ENCODE measurements at places on chromosomes 4 and X. TPM values are rescaled to one million over a fixed set of nuclear protein-coding genes. Genes with fewer than 3 reads are reported as not detected.
A peak's percentile ranks its signal among the peaks of the same experiment; 100 is the strongest.

Gene MAP3K15
- not detected for total RNA-seq

GRCh38 chr4:182194091-182194824 lies 48.9 kb upstream of the TENM3 start:
- no peak for ATAC-seq

DNA sequence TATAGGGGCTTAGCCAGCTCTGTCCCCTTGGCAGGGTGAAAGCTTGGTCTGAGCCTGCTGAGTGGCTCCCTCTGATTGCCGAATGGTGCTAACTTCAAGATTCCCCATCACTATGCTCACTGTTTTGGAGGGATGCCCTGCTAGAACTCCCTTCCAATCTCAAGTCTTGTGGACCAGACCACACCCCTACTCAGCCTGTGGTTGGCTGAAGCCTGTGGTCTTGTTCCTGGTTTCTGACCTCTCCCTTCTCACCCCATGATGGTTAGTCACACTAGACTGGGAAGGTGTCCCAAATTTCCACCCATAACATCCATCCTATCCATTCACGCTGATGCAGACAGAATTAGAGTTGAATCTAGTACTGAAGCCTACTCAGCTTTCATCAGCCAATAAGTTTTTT lies 184.7 kb upstream of the NDP start:
- ATAC-seq = no peak

Gene ALAS2
- not detected for total RNA-seq

Gene G3BP2
- 245 TPM for total RNA-seq

Gene SLC10A6
- not detected for total RNA-seq

- ATAC-seq = no peak
These were observed 96.4 kb upstream of the ARX start for GRCh38 chrX:25112156-25112555.

GRCh38 chr4:38430841-38431240 lies 233.2 kb upstream of the KLF3 start:
- ATAC-seq = no peak

Gene FAM9C
- 0.44 TPM for total RNA-seq

DNA sequence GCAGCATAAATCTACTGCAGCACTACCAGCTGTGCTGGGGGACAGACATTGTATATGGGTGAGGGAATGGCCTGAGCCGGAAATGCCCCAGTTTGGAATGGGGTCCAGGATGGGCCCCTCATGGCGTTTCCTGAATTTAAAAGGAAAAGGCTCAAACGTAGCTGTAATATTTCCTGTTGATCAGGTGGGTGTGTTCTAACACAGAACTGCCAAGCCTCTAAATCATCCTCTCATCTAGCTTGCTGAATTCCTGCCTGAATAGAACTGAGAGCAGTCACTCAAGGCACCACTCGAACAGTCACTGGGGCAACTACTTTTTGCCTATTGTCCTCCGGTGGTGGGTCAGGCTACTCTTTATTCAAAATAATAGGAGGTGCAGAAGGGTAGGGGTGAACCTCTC lies 28.7 kb downstream of the ADH6 start:
- no peak for ATAC-seq

DNA sequence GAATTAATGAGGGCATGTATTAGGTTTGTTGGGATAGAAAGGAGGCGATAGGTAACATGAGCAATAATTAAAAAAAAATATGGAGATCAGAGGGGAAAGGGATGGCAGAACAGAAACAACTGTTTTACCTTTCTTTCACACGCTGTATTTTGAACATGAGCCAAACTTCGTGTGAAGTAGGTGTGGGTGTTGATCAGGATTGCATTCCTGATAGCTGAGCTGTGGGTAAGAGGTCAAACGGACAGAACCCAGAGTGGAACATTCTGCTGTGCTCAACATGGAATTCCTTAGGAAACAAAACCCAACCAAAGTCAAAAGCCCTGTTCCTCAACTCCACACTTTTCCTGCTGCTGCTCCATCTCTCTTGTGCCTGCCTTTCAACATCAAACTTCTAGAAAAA lies 162.5 kb upstream of the CASK start:
- no peak for ATAC-seq

DNA sequence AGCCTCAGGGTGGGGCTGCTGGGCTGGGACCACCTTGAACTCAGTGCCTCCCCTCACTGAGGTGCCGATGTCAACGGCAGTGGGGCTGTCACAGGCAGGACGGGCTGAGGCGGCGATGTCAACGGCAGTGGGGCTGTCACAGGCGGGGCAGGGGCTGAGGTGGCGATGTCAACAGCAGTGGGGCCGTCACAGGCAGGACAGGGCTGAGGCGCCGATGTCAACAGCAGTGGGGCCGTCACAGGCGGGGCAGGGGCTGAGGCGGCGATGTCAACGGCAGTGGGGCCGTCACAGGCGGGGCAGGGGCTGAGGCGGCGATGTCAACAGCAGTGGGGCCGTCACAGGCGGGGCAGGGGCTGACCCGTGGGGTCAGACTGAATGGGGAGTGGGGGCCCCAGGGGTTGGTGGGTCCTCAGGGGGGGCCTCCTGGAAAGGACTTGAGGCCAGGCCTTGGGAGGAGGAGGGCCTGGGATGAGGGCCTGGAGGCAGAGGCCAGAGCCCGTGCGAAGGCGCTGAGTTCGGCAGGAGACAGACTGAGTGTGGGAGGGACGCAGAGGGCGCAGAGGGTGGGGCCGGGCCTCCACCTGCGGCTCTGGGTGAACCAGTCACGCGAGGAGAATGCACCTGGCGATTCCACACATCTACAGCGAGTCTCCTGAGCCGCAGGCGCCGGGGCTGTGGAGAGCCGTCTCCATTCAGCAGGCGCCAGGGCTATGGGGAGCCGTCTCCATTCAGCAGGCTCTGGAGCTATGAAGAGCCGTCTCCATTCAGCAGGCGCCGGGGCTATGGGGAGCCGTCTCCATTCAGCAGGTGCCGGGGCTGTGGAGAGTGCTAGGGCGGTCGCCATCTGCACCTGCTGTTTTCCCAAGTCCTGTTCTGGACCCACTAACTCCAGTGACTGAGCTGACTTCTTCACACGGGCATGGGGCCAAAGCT lies 22.9 kb downstream of the ATP5ME start:
- peak; percentile 77 for ATAC-seq

DNA sequence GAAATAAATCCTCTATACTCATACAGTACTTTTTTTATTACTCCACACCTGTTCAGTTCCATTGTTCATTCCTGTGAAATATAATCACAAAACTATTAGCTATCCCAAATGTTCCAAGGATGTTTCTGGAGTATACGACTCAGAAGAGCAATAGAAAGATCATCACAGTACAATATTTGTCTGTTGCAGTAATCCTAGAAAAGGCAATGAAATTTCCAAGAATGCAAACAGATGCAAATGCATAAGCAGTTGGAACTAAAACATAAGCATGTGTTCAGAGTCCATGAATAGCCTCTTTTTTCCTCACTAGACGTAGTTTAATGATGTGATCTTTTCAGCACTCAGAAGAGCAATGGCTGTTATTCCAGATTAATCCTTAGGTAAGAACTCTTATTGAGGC lies 55.2 kb downstream of the RTL3 start:
- ATAC-seq = no peak

- no peak for ATAC-seq
These were observed 98.2 kb downstream of the SOWAHB start for GRCh38 chr4:76799718-76800117.

Gene DMD
- total RNA-seq = 29.7 TPM

- no peak for ATAC-seq
These were observed 106.7 kb downstream of the ADRA2C start for GRCh38 chr4:3872834-3873313.

- no peak for ATAC-seq
These were observed 669.2 kb upstream of the AADAT start for GRCh38 chr4:170758988-170759387.

DNA sequence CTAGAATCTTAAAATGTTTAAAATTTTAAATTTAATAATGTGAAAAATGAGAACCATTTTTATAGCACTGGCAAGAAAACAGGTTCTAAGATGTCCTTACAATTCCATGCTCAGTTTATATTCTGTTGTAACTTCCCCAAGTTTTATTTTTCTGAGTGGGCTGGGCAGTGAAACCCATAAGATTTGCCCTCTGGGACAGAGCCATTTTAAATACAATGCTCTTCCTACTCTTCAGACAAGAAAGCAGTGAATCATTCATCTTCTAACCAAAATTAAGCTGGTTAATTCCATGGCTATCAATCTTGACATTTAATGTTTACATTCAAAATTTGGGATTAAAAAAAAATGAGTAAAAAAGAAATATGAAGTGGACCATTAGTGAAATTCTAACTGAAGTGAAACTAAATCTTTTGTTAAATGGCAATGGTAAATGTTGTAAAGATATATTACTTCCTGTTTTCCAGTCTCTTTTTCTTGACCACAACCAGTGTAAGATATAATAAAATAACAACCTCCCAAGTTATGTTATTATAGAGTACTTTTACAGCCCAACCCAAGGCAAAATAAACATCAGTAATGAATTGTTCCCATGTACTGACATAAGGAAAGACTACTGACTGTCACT lies 37.2 kb upstream of the PTPN13 start:
- ATAC-seq = no peak

DNA sequence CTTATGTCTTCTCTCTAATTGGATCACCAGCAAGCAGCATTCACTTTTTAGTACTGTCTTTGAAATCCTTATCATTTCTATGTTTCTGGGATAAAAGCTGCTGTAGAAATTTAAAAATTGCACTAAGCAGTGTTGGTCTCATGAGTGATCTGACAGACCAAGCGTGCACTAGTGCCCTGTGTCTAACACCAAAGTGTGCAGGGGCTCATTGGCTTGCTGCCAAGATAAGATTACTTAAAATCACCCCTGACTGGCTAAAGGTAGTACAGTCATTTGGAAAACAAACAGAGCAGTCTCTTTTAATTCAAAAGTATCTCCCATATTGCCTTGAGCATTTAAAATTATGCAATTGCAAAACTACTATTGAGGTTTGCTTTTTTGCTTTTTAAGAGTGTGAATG lies 304.6 kb downstream of the ARAP2 start:
- ATAC-seq = no peak

DNA sequence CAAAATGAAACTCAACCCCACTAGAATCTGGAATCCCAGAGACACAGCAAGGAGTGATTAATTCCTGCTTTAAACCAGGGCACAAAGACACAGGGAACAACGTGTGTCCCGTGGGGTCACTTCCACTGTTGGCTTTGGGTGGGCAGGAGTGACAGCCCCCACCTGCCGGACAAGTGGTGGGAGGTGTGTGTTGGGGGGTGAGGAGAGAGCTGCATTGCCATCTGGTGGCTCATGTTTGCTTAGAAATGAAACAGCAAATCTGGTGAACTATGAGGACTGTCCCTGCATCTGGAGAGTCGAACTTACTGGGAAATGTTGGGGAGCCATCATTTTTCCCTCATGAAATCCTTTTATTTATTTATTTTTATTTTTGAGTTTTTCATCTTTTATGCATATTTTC lies 75.9 kb upstream of the AFAP1 start:
- peak; percentile 54 for ATAC-seq

GRCh38 chr4:124594945-124595344 lies 117.6 kb downstream of the ANKRD50 start:
- no peak for ATAC-seq

- ATAC-seq = no peak
These were observed 20.4 kb upstream of the RAB40A start for GRCh38 chrX:103539695-103540094.

DNA sequence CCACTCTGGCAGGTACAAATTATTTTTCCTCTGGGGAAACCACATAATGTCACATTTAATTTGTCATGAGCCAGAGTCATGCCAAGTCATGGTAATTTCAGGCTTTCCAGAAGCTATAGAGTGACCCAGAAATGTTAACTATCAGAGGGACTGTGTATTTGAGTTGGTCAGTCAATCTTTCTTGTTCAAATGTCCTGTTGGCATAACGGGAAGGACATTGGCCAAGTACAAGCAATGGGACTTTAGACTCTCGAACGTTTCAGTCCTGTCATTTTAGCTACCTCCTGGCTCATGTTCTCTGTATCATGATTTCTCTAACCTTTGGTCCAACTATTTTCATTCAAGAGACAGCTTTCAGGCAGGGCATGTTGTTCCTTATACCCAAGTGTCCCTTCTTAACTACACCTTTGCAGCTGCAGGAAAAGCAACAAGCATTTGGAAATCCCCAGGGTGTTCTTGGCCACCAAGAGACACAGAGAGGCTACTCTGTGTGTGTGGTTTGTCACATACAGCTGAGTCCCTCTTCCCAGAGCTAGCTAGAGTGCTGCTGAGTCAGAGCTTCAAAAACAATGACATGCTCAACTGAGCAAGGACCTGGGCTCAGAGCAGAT lies 142.6 kb downstream of the EGF start:
- ATAC-seq = peak; percentile 82

DNA sequence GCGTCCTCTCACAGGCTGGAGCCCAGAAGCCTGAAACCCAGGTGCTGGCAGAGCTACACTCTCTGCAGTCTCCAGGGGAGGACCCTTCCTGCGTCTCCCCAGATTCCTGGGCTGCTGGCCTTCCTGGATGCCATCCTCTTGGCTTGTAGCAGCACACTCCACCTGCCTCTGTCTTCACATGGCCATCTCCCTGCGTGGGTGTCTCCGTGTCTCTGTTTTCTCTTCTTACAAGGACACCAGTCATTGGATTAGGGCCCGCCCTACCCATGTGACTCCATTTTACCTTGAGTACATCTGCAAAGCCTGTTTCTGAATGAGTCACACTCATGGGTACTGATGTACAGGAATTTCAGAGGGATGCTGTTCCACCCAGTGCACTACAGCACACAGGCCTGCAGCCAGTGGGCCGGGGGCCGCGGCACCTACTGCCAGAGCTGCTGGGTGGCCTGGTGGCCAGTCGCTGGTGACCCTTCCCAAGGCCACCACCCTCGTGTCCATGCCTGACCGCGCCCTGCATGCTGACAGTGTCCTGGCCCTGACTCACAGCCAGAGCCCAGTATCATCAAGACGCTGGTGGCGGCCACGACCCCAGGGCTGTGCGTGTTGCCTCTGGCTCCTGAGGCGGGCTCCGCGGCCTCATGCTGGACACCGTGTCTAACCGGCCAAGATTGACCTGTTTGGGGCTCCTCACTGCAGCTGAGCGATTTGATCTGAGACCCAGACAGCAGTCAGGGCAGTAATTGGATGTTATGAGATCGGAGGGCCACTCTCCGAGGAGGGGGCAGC lies 63.6 kb upstream of the NKX1-1 start:
- ATAC-seq = peak; percentile 25

Gene RAB33A
- 19.7 TPM for total RNA-seq

DNA sequence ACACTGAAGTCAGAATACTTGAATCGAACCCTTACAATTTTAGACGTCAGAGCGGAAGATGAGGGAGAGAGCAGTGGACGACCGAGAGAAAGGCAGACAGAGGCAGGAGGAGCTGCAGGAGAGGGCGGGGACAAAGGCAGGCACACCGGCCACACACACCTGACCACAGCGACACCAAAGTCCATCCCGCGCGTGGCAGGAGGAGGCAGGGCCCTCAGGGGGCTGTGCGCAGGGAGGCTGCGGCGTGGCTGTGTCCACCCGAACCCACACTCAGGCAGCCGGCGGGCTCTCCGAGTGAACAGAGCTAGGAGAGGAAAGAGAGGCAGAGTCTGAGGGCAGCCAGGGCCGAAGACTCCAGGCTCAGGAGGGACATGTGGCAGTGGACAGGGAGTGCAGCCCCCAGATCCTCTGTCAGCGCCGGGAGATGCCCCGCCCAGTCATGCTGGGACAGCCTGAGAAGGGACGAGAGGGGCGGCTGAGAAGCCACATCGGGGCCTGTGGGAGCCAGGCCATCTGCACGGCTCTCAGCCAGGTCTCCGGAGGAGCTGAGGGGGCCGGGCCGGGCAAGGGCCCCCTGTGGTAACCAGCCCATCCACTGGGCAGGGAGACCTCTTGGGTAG lies 20.1 kb downstream of the GAK start:
- no peak for ATAC-seq

Measured in motor neuron (in vitro differentiated cells).